Bladder microvascular endothelial cell (primary cell): ENCODE measurements at places on chromosomes 13 and 19. TPM values are rescaled to one million over a fixed set of nuclear protein-coding genes. Genes with fewer than 3 reads are reported as not detected.

The KLK11 gene
- not detected in 2 replicates for total RNA-seq

The B3GNT8 gene
- 0.97 and 1.1 TPM in 2 replicates for total RNA-seq

The NANOS3 gene
- total RNA-seq: 0.94 TPM in 1 of 2 replicates, not detected in the other

The TMEM255B gene
- 27.5 and 73.5 TPM in 2 replicates for total RNA-seq

The WDR87 gene
- total RNA-seq: not detected in 2 replicates

The RFC3 gene
- total RNA-seq: 10.4 and 11.6 TPM in 2 replicates

The PEG3 gene
- 0.32 and 0.76 TPM in 2 replicates for total RNA-seq

The CHAF1A gene
- 13.8 and 14.5 TPM in 2 replicates for total RNA-seq

The APLP1 gene
- 1.3 and 8.4 TPM in 2 replicates for total RNA-seq

The DLEU7 gene
- under 0.01 TPM in 1 of 2 replicates, not detected in the other for total RNA-seq

The MYO1F gene
- total RNA-seq: 0.13 and 0.16 TPM in 2 replicates

The C13orf46 gene
- 0.16 and 0.76 TPM in 2 replicates for total RNA-seq

The CFAP97D2 gene
- total RNA-seq: not detected in 2 replicates

The SUCLA2 gene
- 27.8 and 45.0 TPM in 2 replicates for total RNA-seq

The LYL1 gene
- total RNA-seq: 23.5 and 32.2 TPM in 2 replicates

The TEKTIP1 gene
- not detected in 2 replicates for total RNA-seq

The OLFM2 gene
- total RNA-seq: 1.6 and 2.6 TPM in 2 replicates

The FGF14 gene
- total RNA-seq: 0.32 and 0.88 TPM in 2 replicates
